ENCODE measurements at places on chromosomes 3 and 15. TPM values are rescaled to one million over a fixed set of nuclear protein-coding genes. Genes with fewer than 3 reads are reported as not detected.

- DNase-seq = peak; percentile 11
These were observed 232.2 kb upstream of the ROBO1 start for GRCh38 chr3:80000022-80000421.

The HAPLN3 gene
- total RNA-seq = 2.3 TPM

DNA sequence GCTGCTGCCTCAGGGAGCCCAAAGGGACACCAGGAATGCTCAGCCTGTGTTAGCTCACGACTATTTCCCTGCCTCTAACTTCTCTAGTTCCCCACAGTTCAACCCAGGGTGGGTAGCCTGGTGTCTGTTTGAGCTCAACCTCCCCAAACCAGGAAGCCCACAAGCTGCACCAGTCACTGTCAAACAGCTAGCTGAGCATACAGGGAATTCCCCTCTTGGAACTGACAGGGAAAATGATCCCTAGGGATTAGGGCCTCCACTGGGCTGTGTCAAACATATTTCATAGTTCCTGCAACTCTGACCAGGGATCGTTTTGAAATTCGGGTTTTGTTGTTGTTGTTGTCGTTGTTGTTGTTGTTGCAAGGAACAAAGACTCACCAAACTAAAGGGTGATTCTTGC is 147.1 kb upstream of the ICE2 start:
- no peak for DNase-seq

GRCh38 chr3:184040010-184040409 is 8.5 kb downstream of the HTR3D start:
- DNase-seq = peak; percentile 49

DNA sequence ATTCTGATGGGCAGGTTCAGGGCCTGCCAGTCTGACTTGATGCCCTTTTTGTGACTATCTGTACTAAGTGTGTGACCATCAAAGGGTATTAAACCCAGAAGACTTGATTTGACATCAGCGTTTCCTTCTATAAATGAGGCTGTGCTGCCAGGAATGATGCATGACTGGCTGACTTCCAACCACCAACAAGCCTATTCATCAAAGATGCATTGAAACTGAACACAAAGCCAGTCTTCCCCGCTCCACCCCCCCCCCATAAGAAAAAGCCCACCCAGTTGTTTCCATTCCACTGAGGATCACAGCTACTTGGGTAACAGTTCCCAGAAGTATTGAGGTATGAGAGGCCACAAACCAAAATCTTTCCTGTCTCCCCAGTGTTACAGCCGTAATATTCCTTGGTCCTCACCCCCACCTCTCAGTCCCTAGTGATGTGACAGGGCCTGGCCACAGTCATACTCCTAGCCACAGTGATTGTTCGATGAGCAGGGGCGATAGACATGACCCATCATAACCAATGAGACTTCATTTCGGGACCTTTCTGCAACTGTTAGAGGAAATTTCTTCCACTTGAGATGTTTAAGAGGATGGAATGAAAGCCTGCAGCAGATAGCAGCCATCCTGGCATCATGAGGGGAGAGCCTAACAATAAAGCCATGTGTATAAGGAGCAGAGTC is 22.6 kb downstream of the SH3BP5 start:
- DNase-seq = no peak

- no peak for DNase-seq
These were observed 3.3 kb downstream of the FAM43A start for GRCh38 chr3:194688946-194689345.

DNA sequence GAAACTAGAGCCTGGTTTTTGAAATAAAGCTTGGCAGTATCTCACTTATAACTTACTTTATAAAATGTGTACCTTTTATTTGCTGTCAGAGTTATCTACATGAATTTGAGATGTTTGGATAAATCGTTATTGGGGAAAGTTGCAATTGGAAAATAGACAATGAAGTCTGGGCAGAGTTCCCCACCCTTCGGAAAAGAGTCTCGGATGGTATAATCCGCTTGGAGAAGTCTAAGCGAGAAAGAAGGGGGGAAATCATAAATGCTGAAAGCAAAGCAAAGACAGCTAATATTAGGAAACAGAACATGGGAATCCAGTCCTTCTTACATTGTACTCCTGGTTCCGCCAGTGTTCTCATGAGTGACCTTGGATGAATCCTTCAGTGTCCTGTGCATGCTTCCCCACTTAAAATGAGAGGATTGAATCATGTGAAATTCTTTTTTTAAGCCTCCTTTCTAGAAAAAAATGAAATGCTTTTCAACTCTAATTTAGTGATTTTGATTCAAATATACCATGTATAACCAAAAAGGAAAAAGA is 162.4 kb downstream of the ATG7 start:
- DNase-seq = no peak

The ATP10A gene
- not detected for total RNA-seq

DNA sequence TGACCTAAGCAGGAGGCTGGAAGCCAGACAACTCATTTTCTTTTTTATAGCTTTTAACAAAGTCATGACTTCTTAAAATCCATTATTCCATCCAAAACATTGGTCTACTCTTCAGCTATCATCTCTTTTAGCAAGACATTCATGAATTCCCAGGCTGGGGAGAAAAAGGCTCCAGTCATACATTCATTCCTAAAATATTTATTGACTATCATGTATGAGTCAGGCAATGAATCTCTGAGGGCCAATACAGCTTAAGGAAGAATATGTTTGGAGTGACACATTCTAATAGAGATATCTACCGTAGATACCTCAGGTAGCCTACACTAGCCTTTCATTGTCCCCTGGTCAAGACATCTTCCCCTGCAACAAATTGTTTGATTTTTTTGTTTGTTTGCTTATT is 196.4 kb upstream of the NANOGP8 start:
- DNase-seq = no peak

GRCh38 chr3:187646906-187647660 is 23.1 kb downstream of the SST start:
- DNase-seq = no peak

- peak; percentile 46 for DNase-seq
These were observed 54.0 kb downstream of the TASOR start for GRCh38 chr3:56629047-56629446.

The SCAANT1 gene
- not detected for total RNA-seq

- no peak for DNase-seq
These were observed 311.3 kb downstream of the SLC9A9 start for GRCh38 chr3:143536817-143537535.

The SLC12A8 gene
- 61.3 TPM for total RNA-seq

DNA sequence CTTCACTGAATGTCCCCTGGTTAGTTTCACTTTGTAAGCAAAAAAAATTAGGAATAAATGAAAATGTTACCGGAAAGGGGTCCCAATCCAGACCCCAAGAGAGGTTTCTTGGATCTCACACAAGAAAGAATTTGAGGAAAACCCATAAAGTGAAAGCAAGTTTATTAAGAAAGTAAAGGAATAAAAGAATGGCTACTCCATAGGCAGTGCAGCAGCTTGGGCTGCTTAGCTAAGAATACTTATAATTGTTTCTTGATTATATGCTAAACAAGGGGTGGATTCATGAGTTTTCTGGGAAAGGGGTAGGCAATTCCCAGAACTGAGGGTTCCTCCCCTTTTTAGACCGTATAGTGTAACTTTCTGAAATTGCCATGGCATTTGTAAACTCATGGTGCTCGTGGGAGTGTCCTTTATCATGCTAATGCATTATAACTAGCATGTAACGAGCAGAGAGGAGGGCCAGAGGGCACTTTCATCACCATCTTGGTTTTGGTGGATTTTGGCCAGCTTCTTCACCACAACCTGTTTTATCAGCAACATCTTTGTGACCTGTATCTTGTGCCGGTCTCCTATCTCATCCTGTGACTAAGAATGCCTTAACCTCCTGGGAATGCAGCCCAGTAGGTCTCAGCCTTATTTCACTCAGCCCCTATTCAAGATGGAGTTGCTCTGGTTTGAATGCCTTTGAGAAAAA is 41.0 kb upstream of the CMSS1 start:
- no peak for DNase-seq

DNA sequence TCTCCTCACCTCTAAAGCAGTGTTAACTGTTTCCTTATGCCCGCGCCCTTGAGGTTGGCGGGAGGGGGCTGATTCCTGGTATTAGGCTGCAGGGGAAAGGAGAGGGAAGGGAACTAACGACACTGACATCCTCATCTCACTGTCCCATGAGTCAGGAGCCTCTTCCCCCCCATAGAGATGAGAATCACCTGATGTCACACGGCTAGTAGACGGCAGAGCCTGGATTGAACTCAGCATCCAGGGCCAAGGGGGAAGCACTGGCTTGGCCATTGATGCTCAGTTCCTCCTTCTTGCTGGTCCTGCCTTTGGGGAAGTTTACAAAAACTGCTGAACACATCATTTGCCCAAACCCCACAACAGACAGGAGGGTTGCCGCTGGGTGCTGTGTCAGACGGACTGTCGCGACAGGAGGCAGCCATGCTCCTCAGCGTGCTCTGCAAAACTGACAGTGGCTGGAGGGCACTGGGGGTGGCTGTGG is 38.5 kb downstream of the IDH2 start:
- no peak for DNase-seq

- no peak for DNase-seq
These were observed 31.9 kb upstream of the IGF1R start for GRCh38 chr15:98616397-98616796.

DNA sequence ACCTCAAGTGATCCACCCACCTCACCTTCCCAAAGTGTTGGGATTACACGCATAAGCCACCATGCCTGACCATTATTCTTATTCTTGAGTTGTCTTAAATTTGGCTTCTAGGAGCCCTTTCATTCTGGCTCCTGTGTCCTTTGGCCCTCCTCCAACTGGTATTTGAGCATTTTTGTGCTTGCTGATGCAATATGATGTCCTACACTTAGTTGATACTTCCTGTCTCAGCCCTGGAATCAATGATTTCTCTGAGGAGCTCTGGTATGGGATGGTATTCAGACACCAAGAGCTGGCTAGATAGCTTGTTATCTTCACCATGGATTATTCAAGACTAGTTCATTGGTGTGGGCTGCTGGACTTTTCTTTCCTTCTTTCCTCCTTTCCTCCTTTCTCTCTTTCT is 25.4 kb downstream of the ZNF621 start:
- DNase-seq = no peak

- no peak for DNase-seq
These were observed 104.3 kb upstream of the PRR20G start for GRCh38 chr3:127392156-127392490.

The RBMS3 gene
- total RNA-seq = not detected

GRCh38 chr3:16146015-16146730 is 28.3 kb upstream of the GALNT15 start:
- no peak for DNase-seq

DNA sequence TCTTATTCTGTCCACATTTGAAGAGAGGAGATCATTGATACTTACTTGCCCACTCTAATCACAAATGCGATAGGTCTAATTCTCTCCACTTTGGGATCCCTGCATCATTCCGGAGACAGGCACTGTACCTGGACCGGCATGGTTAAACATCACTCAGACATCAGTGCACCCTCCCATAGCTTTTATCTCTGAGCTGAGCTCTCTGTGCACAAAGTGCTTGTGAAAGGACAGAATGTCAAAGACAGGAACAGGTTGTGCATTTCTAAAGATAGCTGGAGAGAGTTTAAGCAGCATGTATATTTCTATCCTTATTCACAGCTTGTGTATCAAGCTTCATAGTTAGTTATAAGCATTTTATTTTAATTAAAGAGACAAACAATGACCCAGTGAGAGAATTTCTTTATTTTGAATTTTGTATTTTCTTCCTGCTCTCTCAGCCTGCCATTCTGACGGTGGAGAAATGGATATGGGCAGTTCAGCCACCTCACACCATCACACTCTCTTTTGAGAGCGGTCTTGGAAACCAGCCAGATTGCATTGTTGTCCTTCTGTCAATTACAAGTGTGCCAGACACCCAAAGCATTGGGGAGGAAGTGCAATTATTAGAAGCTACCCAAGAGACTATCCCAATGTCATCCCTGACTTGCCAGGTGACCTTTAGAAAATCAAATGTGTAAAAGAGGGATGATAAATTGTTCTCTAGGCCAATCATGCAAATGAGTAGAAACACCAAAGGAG is 65.2 kb upstream of the CHL1 start:
- DNase-seq = no peak

DNA sequence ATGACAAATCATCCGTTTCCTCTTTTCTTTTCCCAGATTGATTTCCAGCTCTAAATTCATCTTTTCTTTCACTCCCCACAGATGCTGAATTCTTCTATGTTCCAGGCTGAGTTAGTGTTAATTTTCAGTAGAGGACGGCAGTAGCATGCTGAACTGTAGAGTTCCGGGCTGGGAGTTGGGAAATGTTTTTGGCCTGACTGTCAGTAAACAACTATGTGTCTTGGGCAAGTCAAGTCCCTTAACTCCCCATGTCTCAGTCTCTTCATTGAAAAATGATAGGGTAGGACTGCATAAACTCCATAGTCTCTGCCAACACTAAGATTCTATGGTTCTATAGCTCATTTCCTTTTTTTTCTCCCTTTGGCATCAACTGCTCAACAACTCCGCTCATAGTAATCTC is 333.9 kb downstream of the TIGIT start:
- DNase-seq = no peak

The SGO1 gene
- 5.1 TPM for total RNA-seq

The LIPC gene
- total RNA-seq = not detected

DNA sequence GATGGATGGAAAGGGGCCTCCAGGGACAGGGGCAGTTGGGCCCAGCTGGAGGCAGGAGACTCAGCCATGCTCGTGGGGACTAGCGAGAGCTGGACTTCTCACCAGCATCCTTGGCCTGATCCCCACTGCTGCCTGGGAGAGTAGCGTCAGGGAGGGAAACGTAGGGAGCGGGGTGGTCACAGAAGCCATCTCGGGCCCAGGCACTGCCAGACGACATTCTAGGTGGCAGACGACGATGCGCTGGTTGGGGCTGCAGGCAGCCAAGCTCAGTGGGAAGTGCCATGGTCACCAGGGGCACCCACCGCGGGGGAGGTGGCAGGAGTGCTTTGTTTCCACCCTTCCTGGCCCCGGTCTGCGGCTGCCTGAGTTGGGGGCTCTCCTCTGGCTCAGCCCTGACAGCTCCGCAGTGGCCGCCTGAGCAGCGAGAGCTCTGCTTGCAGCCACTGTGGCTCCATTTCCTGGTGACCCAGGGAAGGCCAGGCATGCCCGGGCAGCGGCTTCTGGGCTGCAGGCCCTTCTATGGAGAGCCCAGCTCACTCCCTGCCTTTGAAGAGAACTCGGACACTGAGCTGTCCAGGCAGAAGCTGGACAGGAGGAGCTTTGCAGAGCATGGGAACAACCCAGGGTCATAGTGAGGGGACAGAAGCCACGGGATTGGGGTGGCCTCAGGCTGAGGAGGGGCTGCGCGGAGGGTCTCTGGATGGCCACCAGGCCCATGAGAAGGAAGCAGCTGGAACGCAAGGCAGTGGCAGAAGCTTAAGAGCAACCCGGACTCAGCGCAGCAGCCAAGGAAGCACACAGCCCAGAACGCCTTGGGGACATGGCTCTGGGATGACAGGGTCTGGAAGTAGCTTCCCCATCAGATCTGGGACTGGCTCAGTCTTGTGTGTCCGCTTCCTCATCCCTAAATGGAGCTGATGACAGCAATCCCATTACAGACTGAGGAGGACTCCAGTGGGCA is 30.8 kb downstream of the KLHL25 start:
- DNase-seq = no peak

- DNase-seq = no peak
These were observed 5.8 kb downstream of the RCCD1 start for GRCh38 chr15:90960298-90961091.

- no peak for DNase-seq
These were observed 116.6 kb downstream of the ST8SIA2 start for GRCh38 chr15:92510163-92510882.

GRCh38 chr3:122681284-122681973 is 790 bp downstream of the PARP14 start:
- DNase-seq = peak; percentile 48

GRCh38 chr15:58154769-58155168 is 16.6 kb downstream of the AQP9 start:
- DNase-seq = no peak

The PRTG gene
- total RNA-seq = not detected

- DNase-seq = no peak
These were observed 38.7 kb upstream of the ARID3B start for GRCh38 chr15:74502301-74502700.

Data from HT-29 (cell line).